Uterine smooth muscle cell (primary cell): ENCODE measurements at places on chromosomes 7 and 10. TPM values are rescaled to one million over a fixed set of nuclear protein-coding genes. Genes with fewer than 3 reads are reported as not detected.

ITGB8 gene
- 3.7 and 3.8 TPM in 2 replicates for total RNA-seq

GHRHR gene
- not detected in 2 replicates for total RNA-seq

LRRD1 gene
- 0.11 TPM in 1 of 2 replicates, not detected in the other for total RNA-seq

NPC1L1 gene
- total RNA-seq = under 0.01 and 0.12 TPM in 2 replicates

PDE1C gene
- total RNA-seq = 0.12 and 0.33 TPM in 2 replicates

ZNF138 gene
- 5.9 and 7.1 TPM in 2 replicates for total RNA-seq

NPFFR1 gene
- not detected in 2 replicates for total RNA-seq

INA gene
- total RNA-seq = 0.50 and 1.3 TPM in 2 replicates

COL26A1 gene
- not detected in 2 replicates for total RNA-seq

NACAD gene
- 1.9 and 2.4 TPM in 2 replicates for total RNA-seq

GIMAP4 gene
- 0.44 and 0.50 TPM in 2 replicates for total RNA-seq

STOX1 gene
- 0.12 and 0.44 TPM in 2 replicates for total RNA-seq

FAM13C gene
- 0.11 and 0.50 TPM in 2 replicates for total RNA-seq

AKR1D1 gene
- under 0.01 TPM in 1 of 2 replicates, not detected in the other for total RNA-seq

DOCK1 gene
- total RNA-seq = 72.8 and 85.2 TPM in 2 replicates

NUTM2A gene
- 0.62 TPM in 1 of 2 replicates, not detected in the other for total RNA-seq

GIMAP6 gene
- total RNA-seq = 0.11 and 0.25 TPM in 2 replicates

GOLGA7B gene
- total RNA-seq = under 0.01 TPM in 1 of 2 replicates, not detected in the other

PLXDC2 gene
- total RNA-seq = 0.77 and 6.9 TPM in 2 replicates

GRID1 gene
- 0.33 and 1.9 TPM in 2 replicates for total RNA-seq

OPALIN gene
- not detected in 2 replicates for total RNA-seq

SLC39A12 gene
- under 0.01 TPM in 1 of 2 replicates, not detected in the other for total RNA-seq

GPR15LG gene
- total RNA-seq = not detected in 2 replicates

PDE6C gene
- total RNA-seq = not detected in 2 replicates

SLC26A3 gene
- total RNA-seq = not detected in 2 replicates

IFIT2 gene
- total RNA-seq = 8.2 and 14.2 TPM in 2 replicates

GRM8 gene
- total RNA-seq = 0.11 TPM in 1 of 2 replicates, not detected in the other

TIMM23 gene
- total RNA-seq = 72.5 and 105 TPM in 2 replicates

BAIAP2L1 gene
- total RNA-seq = 1.1 and 1.7 TPM in 2 replicates

CCDC186 gene
- 12.2 and 18.5 TPM in 2 replicates for total RNA-seq

SPDYE6 gene
- 0.25 TPM in 1 of 2 replicates, not detected in the other for total RNA-seq

CYTH3 gene
- total RNA-seq = 19.9 and 25.0 TPM in 2 replicates

MMD2 gene
- not detected in 2 replicates for total RNA-seq

SH3PXD2A gene
- 17.9 and 34.6 TPM in 2 replicates for total RNA-seq

RGR gene
- total RNA-seq = not detected in 2 replicates

PLA2G12B gene
- not detected in 2 replicates for total RNA-seq

PHYHIPL gene
- not detected in 2 replicates for total RNA-seq

C7orf57 gene
- total RNA-seq = 0.11 TPM in 1 of 2 replicates, not detected in the other

ARMC3 gene
- total RNA-seq = not detected in 2 replicates

RNF32 gene
- total RNA-seq = 1.2 and 2.0 TPM in 2 replicates

AKAP9 gene
- total RNA-seq = 56.4 and 60.6 TPM in 2 replicates

ELFN1 gene
- total RNA-seq = 0.77 and 1.2 TPM in 2 replicates

CALML5 gene
- not detected in 2 replicates for total RNA-seq

GPNMB gene
- total RNA-seq = 145 and 280 TPM in 2 replicates

NRAP gene
- total RNA-seq = not detected in 2 replicates

HOXA10 gene
- total RNA-seq = 12.6 and 14.5 TPM in 2 replicates
